ENCODE measurements at places on chromosomes 1 and 21.

- no peak for DNase-seq
These were observed 7.3 kb upstream of the GJA9 start for GRCh38 chr1:38888423-38889333.

DNA sequence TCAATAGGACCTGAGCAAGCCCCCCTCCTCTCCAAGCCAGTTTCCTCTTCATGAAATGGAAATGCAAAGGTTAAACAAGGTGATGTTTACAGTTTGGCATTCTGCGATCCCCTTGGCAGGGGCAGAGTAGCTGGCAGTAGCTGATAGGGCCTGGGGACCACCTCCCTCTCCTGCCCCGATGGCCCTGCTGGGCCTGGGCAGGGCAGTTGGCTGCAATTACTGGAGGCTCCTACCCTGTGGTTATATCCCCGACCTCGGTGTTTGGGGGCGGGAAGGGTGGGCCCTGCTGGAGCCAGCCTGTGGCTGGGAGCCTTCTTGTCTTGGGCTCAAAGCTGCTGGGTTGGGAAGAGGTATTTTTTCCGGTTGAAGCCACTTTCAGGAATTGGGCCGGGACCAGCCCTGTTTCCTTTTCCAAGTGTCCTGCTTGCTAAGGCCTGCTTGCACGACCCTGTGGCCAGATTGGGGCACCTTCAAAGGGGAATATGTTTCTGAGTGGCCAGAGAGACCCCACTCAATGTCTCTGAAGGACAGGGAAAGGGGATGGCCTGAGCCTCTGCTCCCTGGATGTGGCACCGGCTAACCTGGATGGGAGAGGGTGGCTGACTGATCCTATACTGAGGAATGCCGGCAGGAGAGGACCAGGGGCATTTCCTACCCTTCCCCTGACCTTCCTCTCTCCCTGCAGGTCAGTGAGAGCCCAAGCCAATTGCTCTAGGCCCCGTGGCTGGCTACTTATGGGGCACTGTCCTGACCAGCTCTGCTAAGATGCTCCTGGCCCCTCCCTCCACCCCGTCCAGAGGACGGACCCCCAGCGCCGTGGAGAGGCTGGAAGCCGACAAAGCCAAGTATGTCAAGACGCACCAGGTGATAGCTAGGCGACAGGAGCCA is 1.9 kb downstream of the FAM110D start:
- DNase-seq, result no peak

GRCh38 chr1:175733722-175734121 is 9.7 kb downstream of the TNR start:
- DNase-seq, result no peak

- DNase-seq, result peak; percentile 62
These were observed 36.0 kb upstream of the IL19 start for GRCh38 chr1:206734499-206735142.

DNA sequence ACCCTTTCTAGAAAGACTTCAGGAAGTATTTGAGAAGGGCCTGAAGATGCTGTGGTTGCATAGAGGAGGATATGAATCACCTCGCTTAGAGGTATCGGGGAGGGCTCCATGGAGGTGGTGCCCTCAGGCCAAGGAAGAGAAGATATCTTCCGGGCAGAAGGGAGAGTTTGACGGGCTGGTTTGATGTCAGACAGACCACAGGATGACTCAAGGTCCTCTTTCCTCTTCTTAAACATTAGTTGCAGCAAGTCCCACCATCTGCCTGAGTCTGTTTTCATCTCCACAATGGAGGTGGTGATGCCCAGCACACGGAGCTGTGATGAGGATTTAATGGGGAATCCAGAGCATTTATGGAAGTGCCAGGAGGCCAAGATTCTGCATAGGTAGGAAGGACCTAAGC is 25.1 kb upstream of the RUNX3 start:
- DNase-seq, result peak; percentile 60

DNA sequence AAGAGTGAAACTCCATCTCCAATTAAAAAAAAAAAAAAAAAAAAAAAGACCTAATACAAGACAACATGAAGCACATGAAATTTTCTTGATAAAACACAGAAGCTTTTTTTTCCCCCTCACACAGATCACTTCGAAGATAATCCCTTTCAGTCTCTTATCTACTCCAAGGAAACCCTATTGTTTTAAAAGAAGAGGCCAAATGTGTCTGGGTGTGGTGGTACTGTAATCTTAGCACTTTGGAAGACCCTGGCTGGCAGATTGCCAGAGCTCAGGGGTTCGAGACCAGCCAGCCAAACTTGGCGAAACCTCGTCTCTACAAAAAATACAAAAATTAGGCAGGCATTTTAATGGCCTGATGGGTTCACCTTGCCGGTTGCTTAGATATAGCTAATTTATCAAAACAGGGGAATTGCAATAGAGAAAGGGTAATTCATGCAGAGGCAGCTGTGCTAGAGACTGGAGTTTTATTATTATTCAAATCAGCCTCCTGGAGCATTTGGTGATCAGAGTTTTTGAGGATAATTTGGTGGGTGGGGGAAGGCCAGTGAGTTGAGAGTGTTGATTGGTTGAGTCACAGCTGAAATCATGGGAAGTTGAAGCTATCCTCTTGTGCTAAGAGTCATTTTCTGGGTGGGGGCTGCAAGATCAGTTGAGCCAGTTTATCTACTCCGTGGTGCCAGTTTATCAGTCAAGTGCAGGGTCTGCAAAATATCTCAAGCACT is 62.5 kb downstream of the SLC16A1 start:
- no peak for DNase-seq

DNA sequence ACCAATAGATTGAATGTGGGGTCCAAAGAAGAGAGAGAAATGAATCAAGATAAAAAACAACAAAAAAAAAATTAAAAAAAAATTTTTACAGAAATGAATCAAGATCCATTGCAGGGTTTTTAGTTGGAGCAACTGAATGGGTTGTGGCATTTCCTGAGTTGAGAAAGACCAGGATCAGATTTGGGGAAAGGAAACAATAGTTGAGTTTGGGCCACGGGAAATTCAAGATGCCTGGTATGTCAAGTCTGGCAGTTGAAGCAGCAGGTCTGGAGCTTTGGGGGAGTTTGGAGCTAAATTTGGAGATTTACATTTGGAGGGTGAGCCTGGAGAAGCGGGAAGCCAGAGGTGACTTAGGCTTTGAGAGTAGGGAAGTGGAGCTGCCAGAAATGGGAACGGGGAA is 22.6 kb downstream of the ATP8B2 start:
- DNase-seq, result no peak
